ENCODE measurements at places on chromosomes 5 and 9.

- DNase-seq, result no peak
These were observed 66.5 kb downstream of the LHX2 start for GRCh38 chr9:124077915-124078572.

- DNase-seq, result no peak
These were observed 80.2 kb downstream of the GLDC start for GRCh38 chr9:6565312-6565711.

DNA sequence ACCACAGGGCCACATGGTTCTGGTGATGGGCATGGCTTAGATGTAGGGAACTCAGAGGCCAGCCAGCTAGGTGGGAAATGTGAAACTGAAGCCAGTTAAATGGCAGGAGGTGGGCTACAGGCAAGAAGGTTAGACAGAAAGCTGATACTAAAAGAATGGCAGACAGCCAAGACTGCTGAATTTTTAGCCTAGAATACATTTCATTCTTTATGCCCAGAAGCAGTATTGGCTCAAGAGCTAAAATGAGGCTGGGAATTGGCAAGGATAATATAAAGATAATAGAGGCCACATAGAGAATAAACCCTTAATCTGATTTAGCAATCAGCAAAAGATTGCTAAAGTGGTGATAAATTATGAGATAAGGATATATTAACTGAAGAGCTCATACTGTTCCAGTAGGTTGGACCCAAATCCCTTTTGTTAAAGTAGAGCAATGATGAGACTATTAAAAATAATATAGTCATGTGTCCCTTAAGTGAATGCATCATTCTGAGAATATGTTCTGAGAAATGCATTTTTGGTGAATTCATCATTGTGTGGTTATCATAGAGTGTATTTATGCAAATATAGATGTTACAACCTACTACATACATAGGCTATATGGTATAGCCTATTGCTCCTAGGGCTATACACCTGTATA is 234.3 kb downstream of the CHSY3 start:
- DNase-seq, result no peak

DNA sequence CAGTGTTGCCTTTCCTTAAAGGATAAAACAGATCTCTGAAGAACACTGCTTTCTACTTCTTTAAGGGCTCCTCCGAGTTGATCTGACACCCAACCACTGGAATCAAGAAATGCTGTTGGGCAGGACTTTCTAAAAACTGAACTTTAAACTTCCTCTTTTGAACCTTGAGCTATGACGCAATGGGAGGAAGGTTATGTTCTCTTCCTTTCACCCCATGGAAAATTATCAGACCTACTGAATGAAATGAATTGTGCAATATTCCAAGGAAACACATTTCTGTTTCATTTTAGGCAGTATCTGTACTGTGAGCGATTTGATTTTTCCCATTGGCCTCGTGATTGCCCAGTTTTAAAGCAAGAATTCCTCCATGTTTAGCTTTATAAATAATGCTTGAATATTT is 206.0 kb upstream of the PRR16 start:
- no peak for DNase-seq

- DNase-seq, result no peak
These were observed 34.4 kb upstream of the TAF11L2 start for GRCh38 chr5:17463653-17464052.

- DNase-seq, result no peak
These were observed 3.8 kb downstream of the CDH9 start for GRCh38 chr5:27034565-27034964.

DNA sequence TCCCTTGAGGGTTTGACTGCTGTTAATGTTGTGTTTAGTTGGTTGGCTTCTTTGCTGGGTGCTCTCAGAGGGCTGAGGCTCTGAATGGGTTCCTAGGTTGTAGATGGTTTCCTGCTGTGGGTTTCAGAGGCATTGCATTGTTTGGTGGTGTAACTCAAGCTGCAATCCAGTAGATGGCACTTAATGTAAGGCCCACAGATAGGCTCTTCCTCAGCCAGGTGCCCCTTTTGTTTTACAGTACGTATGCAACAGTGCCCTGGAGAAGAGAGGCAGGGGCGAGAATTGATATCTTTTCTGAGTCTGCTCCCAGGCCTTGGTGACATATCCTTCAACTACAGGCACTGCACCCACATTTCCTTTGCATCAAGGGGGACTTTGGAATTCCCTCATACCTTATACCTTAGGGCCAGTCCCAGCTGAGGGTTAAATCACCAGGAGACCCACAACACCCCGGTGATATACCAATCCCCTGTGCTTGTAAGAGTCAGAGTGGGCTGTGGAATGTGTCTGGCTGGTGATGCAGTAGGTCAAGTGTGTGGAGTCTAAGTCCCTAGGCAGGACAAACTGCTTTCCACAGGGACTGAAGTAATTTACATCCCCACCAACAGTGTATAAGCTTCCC is 7.0 kb upstream of the UGT3A2 start:
- no peak for DNase-seq

- no peak for DNase-seq
These were observed 6.8 kb upstream of the FCHSD1 start for GRCh38 chr5:141657937-141658545.

- no peak for DNase-seq
These were observed 119.7 kb downstream of the INSYN2B start for GRCh38 chr5:169860585-169860984.

DNA sequence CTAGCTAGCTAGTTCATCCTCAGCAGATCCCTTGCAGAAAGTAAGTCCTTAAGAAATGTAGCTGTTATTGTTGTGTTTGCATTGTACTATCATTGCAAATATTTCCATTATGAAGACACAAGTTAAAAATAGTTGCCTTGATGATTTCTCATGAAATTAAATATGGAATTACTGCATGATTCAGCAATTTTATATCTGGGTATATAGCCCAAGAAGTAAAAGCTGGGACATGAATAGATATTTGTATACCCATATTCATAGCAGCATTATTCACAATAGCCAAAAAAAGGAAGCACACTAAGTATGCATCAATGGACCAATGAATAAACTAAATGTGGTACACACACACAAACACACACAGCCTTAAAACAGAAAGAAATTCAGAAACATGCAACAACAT is 6.8 kb downstream of the IFNB1 start:
- no peak for DNase-seq

DNA sequence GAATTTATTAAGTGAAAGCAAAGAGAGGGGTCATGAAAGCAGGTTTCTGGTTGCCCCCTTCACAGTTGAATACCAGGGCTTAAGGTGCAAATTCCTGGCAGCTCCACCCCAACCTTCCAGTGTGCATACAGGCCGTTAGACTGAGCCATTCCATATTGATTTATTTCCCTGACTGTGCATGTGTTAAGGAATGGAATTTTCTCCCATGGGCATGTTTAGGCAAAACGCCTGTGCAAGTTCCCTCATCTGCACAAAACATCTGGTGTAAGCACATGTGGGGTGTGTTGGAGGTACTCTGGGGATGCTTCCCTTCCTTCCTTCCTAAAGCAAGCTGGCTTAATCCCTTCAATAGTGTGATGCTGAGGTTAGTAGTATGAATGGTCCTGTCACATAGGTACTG is 1470.6 kb downstream of the MAT2B start:
- no peak for DNase-seq

DNA sequence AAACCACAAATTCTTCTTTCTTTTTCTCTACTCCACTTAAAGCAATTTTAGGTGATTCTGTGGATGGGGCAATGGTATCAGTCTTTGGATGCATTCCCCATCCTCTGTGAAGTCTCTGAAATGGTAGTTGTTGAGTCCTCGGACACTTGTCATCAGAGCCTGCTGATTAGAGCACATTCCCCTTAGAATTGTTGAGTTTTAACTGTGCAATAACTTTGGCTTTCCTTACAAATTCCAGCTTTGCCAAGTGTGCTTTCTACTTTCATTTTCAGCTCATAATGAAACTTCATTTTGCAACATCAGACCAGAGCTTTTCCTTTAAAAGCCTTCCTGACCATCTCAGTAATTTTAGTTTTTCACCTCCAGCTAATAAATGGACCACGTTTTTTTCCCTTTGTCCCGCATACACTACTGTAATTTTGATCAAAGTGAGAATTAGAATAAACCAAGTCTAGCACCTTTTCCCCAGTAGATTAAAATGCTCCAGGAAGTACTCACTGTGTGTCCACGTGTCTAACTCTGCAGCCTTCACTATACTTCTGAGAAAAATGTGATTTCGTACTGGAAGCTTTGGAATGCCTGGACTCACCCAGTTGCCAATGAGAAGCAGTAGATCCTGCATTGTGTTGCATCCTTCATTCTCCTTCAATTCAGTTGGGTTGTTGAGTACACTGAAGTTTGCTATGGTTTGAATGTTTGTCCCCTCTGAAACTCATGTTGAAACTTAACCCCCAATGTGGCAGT is 135.6 kb downstream of the NTRK2 start:
- no peak for DNase-seq

GRCh38 chr5:149265597-149265996 is 6.1 kb upstream of the AFAP1L1 start:
- DNase-seq, result no peak

- DNase-seq, result no peak
These were observed 240.8 kb downstream of the FANCC start for GRCh38 chr9:95076696-95077052.

DNA sequence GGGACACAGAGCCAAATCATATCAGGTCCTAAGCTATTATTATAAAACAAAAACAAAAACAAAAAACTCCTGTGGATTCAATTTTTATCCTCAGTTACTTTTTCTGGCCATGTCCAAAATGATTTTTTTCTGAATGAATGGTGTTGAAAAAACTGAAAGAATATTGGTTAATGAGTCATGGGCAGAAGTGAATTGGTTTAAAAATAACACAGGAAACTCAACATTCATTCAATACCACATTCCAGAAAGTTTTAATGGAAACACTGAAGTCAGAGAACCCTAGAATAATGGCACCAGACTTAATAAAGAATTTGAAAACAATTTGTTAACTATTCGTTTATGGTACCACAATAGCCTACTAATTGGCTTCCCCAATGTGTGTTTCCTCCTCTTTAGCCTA is 102.4 kb upstream of the CDH9 start:
- no peak for DNase-seq

GRCh38 chr9:87211669-87212068 is 264.4 kb upstream of the GAS1 start:
- no peak for DNase-seq

DNA sequence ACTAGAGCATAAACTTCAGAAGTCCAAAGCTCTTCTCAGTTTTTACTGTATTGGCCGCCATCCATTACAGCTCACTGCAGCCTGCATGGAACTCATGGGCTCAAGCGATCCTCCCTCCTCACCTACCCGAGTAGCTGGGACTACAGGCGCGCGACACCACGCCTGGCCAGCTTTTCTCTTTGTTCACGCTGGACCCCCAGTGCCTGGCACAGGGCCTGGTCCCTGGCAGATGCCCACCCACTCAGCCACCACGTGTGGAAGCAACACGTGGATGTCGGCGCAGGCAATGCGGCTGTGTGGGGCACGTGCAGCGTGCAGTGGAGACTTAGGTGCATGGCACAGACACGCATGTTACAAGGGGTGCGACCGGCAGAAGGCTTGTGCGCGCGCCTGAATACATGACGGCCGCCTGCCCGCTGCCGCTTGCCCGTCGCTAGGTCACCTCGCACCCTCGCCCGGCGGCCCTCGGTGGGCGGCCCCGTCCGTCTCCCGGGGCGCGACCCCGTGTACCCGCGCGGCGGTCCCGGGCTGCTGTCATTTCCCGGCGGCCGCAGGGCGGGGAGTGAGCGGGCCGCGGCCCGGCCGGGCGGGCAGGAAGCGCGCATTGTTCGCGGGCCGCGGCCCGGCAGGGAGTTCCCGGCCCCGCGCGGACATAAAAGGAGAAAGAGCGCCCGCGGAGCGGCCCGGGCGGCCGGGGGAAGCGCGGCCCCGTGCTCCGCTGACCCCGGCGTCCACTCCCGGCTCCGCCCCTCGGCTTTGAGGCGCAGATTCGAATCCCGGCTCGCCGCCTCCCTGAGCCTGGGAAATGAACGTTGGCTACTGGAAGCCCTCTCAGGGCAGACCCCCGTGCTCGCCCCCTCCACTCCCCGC is 24.1 kb upstream of the PTGS1 start:
- peak; percentile 57 for DNase-seq

GRCh38 chr9:133800266-133800665 is 62.1 kb upstream of the SARDH start:
- no peak for DNase-seq

DNA sequence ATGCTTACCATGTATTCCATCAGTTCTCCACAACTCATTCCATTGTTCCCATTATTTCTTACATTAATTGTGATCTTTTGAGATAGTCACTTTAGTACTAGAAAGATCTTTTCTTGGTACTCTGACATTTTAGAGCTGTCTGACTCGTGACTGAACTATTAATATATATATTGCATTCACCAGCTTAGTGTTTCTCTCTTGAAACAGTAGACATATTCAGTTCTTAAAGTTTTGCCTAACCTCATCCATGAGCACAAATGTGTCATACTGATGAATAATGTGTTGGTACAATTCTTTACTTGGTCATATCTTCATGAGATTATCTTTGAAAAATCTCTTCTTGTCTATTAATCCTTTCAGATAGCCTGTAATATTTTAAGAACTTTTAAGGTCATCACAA is 74.3 kb downstream of the NLN start:
- no peak for DNase-seq

DNA sequence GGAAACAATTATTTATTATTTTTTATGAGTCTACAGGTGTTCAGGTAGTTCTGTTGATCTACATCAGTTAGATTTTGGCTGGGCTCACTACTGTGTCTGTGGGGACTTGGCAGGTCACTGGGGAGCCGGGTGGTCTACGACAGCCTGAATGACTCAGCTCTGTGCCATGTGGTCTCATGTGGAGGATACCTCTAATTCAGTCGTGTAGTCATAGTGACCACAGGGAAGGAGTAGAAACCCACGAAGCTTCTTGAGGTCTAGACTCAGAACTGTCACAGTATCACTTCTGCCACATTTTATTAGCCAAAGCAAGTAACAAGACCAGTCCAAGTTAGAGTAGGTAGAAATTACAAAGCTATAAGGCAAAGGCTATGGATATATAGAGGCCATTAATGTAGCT is 64.7 kb upstream of the GRAMD2B start:
- DNase-seq, result no peak

- no peak for DNase-seq
These were observed 586.6 kb upstream of the TLE4 start for GRCh38 chr9:78985084-78985738.

DNA sequence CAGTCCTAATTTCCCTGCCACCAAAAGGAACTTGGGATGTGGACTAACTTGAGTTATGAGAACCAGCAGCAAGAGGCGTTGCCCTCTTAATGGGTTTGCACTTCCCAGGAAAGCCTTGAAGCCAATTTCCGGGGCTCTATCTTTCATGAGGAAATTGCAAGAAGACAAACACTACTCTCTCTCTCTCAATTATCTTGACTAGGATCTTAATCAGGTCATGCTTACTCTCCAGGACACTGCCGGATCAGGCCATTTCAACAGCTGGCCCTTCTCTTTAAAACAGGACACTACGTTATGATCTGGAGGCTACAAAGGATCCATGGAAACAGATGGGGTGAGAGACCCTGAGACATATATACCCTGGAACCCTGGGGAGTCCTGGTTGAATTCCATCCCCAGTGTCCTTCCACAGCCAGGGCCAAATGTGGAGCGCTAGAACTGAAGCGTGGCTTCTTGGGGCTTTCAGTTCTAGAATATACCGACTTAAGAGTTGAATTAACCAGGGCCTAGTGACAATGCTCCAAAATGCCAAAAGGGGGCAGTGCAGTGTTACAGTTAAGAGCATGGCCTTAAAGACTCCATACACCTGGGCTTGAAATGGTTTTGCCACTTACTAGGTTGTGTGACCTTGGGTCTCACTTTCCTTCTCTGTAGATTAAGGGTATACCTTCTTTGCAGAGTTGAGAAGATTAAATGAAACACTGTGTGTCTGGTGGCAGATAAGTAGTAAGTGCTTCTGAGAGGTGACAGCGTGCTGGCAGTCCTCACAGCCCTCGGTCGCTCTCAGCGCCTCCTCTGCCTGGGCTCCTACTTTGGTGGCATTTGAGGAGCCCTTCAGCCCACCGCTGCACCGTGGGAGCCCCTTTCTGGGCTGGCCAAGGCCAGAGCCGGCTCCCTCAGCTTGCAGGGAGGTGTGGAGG is 21.1 kb downstream of the FAM219A start:
- peak; percentile 55 for DNase-seq
